ENCODE measurements at places on chromosomes 2 and 18.

GRCh38 chr2:1738163-1738562 is 6.2 kb downstream of the PXDN start:
- no peak for DNase-seq

DNA sequence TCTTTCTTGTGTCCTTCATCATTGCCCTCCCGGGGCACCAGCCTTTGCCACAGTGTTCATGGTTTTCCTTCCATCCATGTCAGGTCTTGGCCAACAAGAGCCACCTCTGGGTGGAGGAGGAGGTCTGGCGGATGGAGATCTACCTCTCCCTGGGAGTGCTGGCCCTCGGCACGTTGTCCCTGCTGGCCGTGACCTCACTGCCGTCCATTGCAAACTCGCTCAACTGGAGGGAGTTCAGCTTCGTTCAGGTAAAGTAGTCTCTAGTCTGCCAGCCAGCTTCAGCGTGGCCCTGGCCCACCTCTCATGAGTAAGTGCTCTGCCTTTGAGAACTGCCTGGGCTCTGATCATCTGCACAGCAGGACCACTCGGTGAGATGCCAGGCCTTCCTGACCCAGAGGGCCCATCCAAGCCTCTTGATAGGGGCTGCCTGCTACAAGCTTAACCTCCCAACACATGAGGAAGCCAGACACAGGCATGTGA is 31.0 kb downstream of the STEAP3 start:
- no peak for DNase-seq

DNA sequence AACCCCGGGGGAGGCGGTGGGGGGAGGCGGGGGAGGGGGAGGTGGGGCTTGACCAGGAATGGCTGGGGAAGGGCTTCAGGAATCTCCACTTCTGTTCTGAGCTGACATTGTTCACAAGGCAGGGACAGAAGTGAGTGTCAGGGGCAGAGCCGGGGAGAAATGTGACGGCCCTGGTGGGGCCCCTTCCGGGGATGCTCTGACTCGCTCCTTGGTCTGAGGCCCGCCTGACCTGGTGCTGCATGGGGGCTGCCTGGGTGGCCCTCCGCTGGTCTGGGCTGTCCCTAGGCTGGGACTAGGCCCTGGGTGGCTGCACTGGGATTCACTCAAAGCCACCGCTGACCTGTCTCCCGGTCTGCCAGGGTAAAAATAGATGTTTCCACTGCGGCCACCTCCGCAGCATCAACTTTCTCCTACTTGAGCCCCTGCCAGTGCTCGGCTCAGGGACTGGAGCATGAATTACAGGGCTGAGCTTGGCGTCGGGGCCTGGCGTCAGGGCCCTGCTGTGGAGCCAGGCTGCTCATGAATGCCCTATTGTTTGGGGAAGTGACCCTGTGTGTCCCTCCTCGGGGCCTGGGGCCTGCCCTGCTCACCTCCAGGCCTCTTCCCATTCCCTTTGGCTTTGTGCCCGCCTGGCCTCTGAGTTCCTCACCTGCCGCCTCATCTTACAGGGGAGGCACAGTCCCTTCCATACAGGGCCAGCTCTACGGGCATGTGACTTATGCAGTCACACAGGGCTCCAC is 247.5 kb downstream of the DYSF start:
- DNase-seq: no peak

DNA sequence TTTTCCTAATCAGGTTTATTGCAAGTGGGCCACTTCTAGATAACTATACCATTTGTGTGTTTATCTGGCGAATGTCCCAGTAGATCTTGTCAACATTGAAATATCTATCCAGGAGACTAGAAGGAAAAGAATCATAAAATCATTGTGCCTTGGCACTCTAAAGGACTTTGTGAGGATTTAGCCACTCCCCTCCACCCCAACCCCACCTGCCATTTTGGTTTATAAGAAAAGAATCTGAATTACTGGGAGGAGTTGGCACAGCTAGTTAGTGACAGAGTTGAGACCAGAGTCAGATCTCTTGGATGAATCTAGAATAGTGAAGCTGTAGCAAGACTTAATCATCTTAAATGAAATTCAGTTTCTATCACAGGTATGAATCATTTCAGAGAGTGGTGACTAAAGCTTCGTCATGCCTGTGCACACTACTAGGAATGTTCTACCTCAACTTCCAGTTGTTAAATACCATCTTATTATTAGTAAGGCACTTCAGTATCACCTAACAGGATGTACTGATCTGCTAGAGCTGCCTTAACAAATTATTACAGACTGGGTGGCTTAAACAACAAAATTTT is 212.7 kb upstream of the SLC14A2 start:
- DNase-seq: no peak

- no peak for DNase-seq
Measured at GRCh38 chr2:133484106-133484505, 84.2 kb downstream of the NCKAP5 start.

GRCh38 chr2:121649149-121649595 is at the start of gene CLASP1:
TSS of gene CLASP1 (minus strand) at chr2:121649462. CDS start at chr2:121605895, 43,567 bp downstream.
- DNase-seq: no peak

DNA sequence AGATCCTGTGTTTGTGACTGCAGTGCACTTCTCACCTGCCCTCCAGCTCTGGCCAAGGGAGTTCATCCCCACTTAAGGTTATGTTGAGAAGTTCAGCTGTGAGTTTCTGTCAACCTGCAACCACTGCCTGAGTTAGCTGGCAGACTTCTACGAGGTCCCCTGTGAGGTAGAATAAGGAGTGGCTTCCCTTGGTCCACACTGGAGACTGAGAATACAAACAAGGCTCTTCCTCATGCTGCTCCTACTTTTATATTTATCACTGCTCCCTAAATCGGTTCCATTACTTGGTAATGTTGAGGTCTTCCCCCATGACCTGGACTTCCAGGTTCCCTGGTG is 353.2 kb upstream of the CWC22 start:
- no peak for DNase-seq

DNA sequence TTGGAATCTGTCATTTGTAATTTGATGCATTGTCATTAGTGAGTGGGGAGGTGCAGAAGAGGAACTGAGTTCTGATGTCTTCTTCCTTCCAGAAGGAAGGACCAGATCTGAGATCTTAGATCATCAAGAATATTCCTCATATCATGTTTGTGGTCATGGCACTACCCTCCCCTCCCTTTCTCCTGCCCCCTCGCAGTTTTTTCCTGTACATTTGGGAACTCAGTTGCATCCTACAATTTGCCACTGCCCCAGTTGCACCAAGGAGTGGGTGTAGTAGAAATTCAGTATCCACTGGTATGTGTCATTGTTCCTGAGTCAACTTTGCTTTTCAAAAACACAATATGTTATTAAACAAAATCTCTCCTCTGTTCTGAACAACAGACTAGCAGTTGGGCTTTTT is 26.6 kb upstream of the ACVR1 start:
- DNase-seq: no peak

DNA sequence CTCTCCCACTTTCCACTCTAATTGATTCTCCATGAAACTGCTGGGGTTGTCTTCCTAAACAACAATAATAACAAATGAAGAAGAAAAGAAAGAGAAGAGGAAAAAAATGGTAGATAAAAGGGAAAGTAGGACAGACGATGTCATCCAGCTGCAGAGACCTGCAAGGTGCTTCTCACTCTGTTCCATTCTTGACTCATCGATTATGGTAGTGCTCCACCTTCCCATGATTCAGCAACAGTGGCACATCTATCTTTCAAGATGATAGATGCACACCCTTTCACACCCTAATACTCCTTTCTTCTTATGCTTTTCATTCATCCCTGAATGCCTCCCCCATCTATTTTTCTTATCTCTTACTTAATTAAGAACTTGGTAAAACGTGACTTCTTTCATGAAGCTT is 610.2 kb downstream of the NR4A2 start:
- no peak for DNase-seq

- no peak for DNase-seq
Measured at GRCh38 chr2:61750624-61751023, 103.2 kb downstream of the FAM161A start.

DNA sequence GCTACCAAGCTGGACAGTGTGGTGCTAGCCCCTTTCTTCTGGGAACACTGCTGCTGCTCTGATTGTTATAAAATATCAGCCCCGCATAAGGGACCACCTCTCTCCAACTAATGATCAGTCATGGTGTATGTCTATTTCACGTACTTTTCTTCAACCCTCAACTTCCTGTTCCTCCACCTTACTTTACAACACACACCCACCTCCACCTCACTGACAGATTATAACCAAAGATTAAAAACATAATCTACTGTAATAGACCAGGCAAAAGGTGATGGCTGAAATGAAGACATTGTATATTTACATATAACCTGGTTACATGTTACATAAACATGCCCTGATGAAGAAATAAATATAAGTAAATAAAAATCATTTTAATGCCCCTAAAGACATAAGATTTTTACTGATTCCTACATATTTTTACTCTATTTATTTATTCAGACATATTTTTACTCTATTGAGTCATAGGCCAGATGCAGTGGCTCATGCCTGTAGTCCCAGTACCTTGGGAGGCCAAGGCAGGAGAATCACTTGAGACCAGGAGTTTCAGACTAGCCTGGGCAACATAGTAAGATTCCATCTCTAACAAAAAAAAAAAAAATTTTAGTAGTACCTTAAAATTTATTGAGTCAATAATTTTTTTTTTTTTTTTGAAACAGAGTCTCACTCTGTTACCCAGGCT is 12.8 kb downstream of the STK39 start:
- no peak for DNase-seq

DNA sequence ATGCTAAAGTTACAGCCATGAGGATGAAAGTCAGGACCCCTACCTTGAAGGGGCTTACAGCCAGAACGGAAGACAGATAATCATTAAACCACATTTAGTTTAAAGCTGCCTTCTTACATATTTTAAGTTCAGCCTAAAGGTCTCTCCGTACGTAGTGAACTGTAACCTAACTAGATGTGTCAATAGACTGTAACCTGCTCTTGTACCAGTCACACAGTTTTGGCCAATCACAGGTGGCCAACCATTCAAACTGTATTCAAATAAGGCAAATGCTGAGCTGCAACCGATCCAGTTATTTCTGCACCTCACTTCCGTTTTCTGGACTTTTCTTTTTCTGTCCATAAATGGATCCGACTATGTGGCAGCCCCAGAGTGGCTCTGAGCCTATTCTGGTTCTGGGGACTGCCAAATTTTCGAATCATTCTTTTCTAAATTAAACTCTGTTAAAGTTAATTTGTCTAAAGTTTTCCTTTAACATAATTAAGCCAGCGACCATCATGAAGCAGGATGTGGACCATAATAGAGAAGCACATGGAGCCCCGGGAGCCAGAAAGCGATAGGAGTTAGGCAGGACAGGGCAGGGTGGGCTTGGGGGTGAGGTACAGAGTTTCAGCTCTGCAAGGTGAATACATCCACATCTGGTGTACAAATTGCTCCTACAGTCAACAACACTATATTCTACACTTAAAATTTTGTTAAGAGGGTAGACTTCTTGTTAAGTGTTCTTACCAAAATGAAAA is 48.4 kb upstream of the YPEL5 start:
- no peak for DNase-seq

DNA sequence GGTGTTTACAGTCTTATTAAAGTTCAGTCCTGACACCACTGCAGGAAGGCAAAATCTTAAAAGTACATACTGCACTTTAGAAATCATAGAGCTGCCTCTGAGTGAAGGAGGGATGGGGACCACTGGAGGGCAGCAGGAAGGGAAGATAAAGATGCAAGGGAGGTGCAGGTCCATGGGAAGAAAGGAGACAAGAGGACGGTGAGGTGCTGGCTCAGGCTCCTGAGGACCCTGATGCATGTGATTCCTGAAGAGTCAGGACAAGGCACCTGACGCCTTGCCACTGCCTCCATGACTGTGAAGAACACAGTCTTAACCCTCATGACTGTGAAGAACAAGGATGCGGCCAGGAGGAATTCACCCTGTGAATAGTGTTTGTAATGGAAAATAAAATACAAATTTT is 116.2 kb upstream of the NPAS2 start:
- DNase-seq: no peak

- no peak for DNase-seq
Measured at GRCh38 chr2:24667542-24667941, 125.6 kb downstream of the PTRHD1 start.

- DNase-seq: no peak
Measured at GRCh38 chr2:63569740-63570139, 18.5 kb downstream of the WDPCP start.

DNA sequence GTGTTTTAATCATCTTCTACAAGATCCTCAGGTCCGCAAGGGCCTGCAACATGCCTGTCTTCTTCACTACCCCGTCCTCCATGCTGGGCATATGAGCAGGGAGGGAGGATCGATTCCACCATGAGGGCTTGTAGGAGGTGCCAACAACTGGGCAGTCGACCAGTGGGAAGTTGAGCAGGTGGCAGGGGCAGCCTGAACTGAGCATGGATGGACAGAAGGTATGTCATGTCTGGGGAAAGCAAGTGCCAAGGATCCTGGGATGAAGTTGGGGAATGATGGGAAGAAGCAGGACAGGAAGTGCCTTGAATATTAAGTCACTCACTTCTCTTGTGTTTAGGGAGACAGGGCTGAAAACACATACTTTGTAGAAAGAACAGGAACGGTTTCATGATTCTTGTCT is 44.7 kb downstream of the CTIF start:
- no peak for DNase-seq

DNA sequence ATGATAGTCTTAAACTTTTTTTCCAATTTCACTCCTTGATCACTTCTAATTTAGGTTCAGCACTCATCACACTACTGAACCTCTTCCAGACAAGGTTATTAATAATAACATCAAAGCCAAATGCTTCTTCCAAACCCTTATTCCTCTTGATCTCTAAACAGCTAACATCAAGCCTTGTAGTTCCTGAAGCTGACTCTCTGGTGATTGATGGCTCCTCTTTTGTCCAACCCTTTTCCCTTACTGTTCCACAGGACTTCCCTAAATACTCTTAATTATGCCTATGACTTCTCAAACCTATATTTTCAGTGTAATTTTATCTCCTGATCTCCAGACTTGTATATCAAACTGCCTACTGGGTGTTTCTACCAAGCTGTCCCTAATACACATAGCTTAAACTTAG is 83.9 kb downstream of the FAM228A start:
- no peak for DNase-seq

GRCh38 chr2:171583566-171583965 is 61.3 kb downstream of the CYBRD1 start:
- no peak for DNase-seq

GRCh38 chr2:150552041-150552820 is 64.8 kb upstream of the RND3 start:
- no peak for DNase-seq

DNA sequence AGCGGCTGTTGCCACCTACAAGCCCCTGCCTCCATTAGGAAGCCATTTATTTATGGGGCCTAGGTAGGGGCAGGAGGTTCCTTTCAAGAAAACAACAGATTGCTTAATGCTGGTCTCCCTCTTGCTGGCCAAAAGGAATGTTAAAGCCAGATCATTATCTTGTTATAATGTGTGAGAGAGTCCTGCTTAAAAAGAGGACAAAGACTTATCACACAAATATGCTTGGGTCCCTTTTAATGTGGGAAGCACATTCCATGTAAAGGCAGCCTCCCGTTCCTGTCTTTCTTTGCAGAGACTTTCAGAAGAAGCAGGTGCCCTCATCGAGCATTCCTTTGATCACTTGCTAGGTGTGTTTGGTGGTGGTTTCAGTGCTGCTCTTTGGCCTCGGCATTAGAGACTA is 76.4 kb downstream of the AGAP1 start:
- DNase-seq: no peak

GRCh38 chr2:105882341-105882740 is 137.6 kb downstream of the NCK2 start:
- no peak for DNase-seq
